ENCODE measurements at places on chromosomes 1 and 21. TPM values are rescaled to one million over a fixed set of nuclear protein-coding genes. Genes with fewer than 3 reads are reported as not detected.

The LCE3E gene
- total RNA-seq = not detected

The FCRL4 gene
- total RNA-seq = not detected

The OR2T2 gene
- not detected for total RNA-seq

GRCh38 chr1:203407296-203407695, 56.4 kb upstream of the FMOD start:
- DNase-seq = no peak

GRCh38 chr1:41537788-41538351, 53.4 kb upstream of the EDN2 start:
- no peak for DNase-seq

GRCh38 chr1:185601189-185601588, 133.0 kb upstream of the HMCN1 start:
- no peak for DNase-seq

The C1orf141 gene
- 0.11 TPM for total RNA-seq

- DNase-seq = no peak
Observed at GRCh38 chr1:87549738-87550137, 221.1 kb downstream of the LMO4 start.

GRCh38 chr1:116579259-116579875, 8.5 kb upstream of the CD58 start:
- no peak for DNase-seq

DNA sequence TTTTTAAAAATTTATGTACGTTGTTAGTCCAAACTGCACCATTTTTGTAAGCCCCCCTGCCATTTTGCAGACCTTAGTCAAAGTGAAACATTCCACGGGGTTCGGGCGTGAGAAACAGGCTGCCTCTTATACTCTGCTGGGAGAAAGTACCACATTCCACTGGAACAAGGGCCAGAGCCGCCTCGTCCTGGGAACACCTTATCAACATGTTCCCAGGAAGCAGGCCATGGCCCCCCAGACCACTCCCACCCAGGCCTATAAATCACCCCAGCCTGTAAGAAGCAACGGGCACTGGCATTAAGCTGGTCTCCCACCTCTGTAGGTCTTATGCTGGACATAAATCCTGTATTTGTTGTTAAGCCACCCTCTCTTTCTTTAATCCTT, 854 bp upstream of the ZRANB2 start:
- DNase-seq = peak; percentile 8

GRCh38 chr1:185526344-185527307, 207.6 kb upstream of the HMCN1 start:
- DNase-seq = no peak

GRCh38 chr1:101325144-101325543, 88.3 kb downstream of the S1PR1 start:
- DNase-seq = no peak
